Kasumi-1 (cell line): ENCODE measurements at places on chromosomes 3 and 15.
A peak's percentile ranks its signal among the peaks of the same experiment; 100 is the strongest.

DNA sequence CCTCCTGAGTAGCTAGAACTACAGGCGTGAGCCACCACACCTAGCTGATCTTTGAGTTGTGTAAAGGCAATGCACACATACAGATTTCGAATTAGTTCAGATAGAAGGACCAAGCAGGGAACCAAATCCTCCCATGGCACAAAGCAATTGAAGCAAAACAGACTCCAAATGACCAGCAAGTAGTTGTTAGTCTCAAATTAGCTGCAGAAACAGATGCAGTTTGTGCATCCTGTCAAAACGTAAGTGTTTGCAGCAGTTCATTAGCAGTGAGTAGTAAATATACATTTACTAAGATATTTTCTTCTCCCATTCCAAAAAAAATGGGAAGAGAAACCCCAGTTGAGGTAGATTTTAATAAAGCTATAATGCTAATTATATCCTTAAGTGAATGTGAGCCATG is 15.8 kb upstream of the FAM174B start:
- DNase-seq = no peak

- DNase-seq = no peak
Measured at GRCh38 chr3:153951276-153951675, 169.9 kb upstream of the ARHGEF26 start.

- DNase-seq = no peak
Measured at GRCh38 chr3:160169139-160169976, 55.9 kb upstream of the C3orf80 start.

DNA sequence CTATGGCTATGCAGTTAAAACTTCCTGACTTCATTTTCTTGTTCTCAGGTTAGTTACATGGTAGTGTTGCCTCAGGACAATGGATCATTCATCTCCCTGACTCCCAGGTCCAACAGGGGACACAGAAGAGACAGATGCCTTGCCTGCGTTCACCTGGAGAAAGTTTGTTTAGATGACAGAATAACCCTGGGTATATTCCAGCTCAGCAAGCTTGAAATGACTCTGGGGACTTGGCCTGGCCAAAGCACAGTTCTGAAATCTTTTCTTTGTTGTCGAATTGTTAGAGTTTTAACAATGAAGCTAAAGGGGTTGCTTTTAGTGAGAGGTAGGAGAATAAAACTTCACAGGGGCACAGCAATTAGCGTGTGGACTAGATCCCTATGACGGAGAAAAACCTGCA is 206.1 kb downstream of the PDZRN3 start:
- DNase-seq = no peak

DNA sequence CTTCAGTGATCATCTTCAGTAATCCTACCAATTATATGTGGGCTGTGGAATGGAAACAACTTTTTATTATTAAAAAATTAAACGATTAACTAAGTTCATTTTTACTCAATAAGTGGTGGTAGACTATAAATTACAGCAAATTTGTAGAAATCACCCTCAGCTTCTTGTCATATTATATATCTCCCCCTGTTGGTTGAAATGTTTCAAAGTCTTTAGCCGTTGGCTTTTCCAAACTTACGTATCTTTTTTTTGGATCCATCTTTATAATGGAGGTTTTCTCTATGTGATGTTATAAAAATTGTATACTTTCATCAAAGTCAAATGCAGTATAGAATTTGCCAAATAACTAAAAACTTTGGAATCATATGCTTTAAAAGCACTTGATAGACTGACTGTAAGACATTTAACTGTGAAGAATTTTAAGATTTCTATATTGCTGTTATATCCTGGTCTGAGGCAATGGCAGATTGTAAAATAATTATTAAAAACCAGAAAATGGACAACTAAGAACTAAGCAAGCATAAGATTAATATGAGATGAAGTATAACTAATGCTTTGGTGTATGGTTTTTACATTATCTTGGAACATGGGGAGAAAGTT is 44.7 kb downstream of the ATP11B start:
- DNase-seq = peak; percentile 73

GRCh38 chr15:75923756-75924155 is 20.1 kb downstream of the FBXO22 start:
- no peak for DNase-seq

GRCh38 chr15:31320022-31320421 is 6.6 kb upstream of the KLF13 start:
- no peak for DNase-seq

DNA sequence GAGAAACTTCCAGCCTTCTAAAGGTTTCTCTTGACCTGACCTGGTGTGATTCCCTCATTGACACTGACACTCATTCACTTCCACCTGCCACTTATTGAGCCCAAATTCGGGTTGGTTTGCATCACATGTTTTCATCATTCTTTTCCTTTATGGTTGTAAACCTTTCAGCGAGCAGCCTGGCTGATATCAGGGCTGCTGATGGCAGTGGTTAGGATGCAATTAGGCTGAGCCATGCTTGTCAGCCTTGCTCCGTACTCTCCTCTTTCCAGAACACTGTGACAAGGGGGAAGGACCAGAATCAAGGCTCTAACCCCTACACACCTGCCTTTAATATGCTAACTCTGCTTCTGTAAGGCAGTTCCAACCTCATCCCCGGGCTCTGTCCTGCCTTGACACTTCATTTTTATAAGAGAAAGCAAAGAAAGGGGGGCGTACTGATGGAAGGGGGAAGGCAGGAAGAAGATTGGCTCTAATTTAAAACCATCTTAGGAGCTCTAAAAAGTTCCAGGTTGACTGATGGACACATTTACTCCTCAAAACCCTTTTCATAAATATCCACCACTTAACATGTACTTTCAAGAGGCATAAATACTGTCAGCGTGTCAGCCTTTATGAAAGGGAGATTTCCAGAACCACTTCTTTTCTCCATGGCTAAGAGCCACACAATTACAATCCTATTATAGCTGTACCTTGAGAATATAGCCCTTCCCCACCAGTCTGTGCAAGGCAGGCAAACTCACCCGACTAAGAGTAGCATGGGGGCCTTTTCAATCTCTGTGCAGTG is 5.7 kb downstream of the NMNAT3 start:
- DNase-seq = no peak

DNA sequence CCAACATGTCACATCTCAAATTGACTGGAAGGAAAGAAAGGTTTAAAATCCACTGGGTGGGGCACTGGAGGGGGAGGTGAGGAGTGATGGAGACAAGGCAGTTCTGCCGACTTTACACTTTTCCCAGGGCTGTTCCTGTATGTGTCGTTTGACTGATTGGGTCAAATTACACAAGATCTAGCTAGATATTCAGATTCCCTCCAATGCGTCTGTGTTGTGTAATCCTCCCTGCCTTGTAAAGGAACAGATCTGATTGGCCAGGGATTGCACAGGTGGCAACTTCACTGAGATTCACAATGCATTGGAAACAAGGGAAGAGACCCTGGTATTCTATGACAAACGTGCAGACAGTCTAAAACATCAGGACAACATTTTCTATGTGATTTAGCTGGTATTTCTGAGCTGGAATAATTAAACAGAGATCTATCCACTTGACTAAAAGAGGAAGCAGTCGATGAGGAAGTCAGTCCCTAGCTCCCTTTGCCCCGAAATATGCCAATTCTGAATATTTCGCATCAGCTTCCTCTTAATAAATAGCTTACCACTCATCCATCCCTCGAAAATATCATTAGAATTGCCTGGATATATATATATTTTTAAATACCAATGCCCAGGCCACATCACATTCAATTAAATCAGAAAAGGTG is 312.9 kb downstream of the RORA start:
- DNase-seq = peak; percentile 2

DNA sequence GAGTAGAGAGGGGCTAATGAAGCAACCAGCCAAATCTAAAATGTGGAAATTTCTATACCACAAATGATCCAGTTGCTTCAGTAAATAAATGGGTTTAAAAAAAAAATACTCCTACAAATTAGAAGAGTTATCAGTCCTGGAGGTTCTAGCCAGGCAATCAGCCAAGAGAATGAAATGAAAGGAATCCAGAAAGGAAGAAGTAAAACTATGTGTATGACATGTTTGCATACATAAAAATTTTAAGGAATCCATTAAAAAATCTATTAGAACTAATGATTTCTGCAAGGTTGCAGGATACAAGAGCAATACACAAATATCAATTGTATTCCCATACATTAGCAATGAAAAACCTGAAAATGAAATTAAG is 9.6 kb downstream of the MESP2 start:
- DNase-seq = no peak

DNA sequence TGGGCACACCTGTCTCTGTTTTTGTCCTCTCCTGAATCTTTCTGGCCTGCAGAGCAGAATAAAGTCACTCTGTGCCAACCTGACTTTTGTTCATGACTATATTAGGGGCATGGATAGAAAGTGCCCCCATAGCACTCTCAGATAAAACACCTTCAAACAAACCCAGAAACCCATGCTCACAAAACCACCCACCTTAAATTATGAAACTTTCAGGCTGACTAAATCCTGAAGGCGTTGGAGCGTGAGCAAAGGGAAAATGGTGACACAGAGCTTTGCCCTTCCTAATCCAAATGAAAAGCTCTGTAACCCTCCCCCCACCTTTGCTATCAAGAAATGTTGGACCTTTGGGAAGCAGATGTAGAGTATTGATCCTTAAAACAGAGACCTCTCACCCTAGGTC is 138.9 kb downstream of the IGF1R start:
- no peak for DNase-seq

DNA sequence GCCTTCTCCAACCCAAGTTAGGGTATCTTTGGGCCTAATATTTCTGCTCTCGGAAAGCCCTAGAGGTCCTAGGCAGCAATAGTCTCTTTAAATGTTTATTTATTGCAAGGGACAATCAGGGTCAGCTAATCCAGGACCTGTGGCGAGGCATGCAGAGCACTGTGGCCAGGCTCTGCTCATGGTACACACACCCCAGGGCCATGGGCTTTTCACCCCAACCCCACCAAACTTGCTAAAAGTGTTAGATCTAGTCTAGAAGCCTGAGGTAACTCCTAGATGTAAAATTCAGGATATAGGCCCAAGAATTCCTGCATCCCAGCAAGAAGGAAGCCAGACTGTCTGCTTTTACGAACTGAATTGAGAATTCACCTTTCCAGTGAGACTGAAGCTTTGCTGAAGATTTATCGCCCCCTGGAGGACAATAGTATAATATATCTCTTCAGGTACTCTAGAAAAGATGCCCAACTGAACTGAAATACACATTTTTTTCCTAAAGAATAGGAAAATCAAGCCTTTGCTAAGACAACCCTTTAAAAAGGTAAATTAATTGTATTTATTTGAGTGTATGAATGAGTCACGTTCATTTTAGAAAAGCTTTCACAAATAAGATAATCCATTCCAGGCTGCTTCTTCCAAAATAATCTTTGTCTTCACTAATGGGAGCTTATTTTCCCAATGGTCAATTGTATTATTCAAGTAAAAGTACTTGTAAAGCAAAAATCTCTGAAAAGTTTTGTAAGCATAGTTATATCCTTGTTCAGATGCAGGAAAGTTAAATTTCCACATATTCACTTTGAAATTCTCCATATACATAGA is 89.8 kb downstream of the LRRC3B start:
- peak; percentile 62 for DNase-seq

GRCh38 chr3:188574885-188575284 is 420.9 kb downstream of the LPP start:
- no peak for DNase-seq

DNA sequence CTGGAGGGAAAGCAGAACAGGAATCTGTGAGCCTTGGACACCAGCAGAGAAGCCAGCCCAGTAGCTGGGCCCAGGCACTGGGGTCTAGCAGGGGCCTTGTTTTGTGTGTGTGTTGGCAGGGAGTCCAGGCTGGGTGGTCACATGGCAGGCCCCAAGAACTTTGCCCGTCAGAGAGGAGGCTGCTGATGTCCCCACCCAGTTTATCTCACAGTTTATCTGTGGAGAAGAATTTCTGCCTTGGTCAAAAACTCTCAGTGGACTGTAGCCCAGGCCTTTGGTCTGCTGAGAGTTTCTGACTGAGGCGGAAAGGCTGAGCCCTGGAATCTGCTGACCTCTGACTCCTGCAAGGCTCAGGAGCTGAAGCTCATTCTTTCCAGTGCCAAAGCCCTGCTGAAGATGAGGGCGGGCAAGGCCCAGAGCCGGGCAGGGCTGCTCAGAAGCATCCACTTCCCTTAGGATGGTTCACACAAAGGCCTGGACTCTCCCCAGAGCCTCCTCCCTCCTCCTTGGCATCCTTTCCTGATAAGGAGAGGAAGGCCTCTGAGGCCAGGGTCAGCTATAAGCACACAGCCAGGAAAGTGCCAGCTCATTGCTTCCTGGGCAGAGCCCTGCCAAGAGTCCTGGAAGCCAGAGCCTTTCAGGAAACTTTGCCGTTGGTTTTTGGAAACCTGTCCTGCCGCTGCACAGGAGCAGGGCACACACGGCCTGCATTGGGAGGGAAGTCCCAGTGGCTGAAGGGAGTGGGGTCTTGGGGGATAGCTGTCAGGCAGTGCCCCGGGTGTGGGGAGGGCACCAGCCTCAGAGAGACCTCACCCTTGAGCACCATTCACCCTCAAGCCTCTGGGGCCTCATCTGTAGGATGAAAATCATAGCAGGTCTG is 37.2 kb upstream of the SLCO2A1 start:
- DNase-seq = no peak

- no peak for DNase-seq
Measured at GRCh38 chr3:107227091-107227490, 150.1 kb upstream of the CCDC54 start.

GRCh38 chr15:68191555-68191954 is 13.6 kb downstream of the CALML4 start:
- DNase-seq = no peak

GRCh38 chr3:34159613-34160420 is 361.4 kb downstream of the PDCD6IP start:
- DNase-seq = no peak

GRCh38 chr15:61339516-61339915 is 110.4 kb upstream of the RORA start:
- DNase-seq = no peak

DNA sequence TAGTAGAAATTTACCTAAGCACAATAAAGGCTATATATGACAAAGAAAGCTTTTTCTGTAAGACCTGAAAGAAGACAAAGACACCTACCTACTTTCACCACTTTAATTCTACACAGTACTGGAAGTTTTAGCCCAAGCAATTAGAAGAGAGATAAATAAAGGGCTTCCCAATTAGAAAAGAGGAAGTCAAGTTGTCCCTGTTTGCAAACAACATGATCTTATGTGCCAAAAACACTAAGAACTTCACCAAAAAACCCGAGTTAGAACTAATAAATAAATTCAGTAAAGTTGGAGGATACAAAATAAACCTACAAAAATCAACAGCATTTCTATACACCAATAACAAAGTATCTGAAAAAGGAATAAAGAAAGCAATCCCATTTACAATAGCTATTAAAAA is 190.9 kb downstream of the NR2F2 start:
- no peak for DNase-seq

GRCh38 chr3:111473550-111473949 is 68.4 kb upstream of the CD96 start:
- DNase-seq = no peak

GRCh38 chr15:36465304-36465703 is 114.1 kb upstream of the CDIN1 start:
- no peak for DNase-seq

- DNase-seq = no peak
Measured at GRCh38 chr3:186732169-186732766, 15.1 kb downstream of the KNG1 start.
